Activated CD4-positive, alpha-beta T cell treated with anti-CD3 and anti-CD28 coated beads for 1 hour (primary cell): ENCODE measurements at places on chromosomes 13 and 19.

DNA sequence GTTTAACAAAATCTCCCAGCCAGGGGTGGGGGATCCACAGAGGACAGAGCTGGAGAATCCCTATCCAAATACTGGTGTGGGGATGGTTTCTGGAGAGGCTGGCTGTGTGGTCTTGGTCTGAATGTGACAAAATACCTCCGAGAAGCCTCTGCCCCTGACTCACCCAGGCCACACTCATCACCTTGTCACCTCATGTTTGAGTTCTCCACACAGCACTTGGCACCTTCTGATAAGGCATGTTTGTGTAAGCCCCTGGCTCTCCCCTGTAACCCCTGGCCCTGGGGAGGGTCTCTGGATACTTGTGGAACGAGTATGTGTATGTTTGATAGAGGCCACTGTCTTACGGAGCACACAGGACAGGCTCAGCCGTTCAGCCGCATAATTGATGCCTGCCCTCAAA is 14.7 kb downstream of the TECR start:
- DNase-seq: no peak

DNA sequence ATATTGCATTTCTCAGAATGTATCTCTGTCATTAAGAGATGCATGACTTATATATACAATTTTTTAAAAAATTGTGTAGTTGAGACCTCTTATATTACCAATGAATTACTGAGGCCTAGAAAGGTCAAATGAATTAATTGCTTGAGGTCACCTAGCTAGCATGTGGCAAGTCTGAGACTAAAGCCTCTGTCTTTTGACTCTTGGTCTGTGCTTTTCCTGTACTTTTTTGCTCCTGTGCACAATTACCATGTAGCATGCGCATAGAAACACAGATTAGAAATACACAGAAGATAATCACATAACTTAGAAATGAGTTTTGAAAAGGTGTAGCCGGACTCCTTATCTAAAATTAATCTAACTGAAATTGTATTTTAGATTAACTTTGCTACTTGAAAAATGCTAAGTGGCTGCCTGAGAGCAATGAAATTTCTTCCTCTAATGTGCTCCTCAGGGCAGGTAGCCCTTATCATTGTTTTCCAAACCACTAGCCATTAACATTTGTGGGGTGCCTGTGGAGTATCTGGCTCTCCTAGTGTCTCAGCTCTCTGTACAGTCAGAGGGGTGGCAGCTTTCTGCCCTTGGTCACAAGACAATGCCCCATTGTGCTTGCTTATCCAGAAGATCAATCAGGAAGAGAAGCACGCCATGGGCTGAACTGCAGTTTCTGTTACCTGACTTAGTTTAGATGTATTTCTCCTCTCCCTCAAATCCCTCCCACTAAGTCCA is 119.6 kb downstream of the RFC3 start:
- DNase-seq: no peak

DNA sequence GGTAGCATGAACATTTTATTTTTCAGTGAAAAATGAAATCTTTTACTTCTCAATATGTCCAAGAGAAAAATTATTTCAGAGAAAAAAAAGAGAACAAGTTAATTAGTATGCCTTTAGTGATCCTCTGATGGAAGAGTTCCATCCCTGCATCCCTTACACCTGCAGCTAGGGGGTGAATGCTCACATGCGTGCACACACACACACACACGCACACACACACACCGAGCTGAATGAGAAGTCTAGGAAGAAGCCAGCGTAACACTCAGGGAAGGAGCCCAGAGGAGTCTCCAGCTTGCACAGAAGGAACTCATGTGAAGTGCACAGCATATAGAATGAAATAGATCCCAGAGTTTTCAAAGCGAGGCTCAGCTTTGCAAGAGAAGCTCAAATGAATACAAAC is 510.5 kb downstream of the IRS2 start:
- DNase-seq: no peak

- DNase-seq: no peak
Measured at GRCh38 chr13:111093136-111093535, 22.0 kb upstream of the ARHGEF7 start.
